Stimulated activated CD8-positive, alpha-beta memory T cell treated with anti-CD3 and anti-CD28 coated beads, Interleukin-7, amount 100 ng/mL, for 1 hour (primary cell): ENCODE measurements at places on chromosomes 6 and 20.

- DNase-seq: no peak
These were observed 32.0 kb upstream of the TFAP2D start for GRCh38 chr6:50681213-50681824.

- DNase-seq: no peak
These were observed 604 bp downstream of the SH3BGRL2 start for GRCh38 chr6:79631693-79632172.

- no peak for DNase-seq
These were observed 105.1 kb downstream of the MKKS start for GRCh38 chr20:10328897-10329255.

DNA sequence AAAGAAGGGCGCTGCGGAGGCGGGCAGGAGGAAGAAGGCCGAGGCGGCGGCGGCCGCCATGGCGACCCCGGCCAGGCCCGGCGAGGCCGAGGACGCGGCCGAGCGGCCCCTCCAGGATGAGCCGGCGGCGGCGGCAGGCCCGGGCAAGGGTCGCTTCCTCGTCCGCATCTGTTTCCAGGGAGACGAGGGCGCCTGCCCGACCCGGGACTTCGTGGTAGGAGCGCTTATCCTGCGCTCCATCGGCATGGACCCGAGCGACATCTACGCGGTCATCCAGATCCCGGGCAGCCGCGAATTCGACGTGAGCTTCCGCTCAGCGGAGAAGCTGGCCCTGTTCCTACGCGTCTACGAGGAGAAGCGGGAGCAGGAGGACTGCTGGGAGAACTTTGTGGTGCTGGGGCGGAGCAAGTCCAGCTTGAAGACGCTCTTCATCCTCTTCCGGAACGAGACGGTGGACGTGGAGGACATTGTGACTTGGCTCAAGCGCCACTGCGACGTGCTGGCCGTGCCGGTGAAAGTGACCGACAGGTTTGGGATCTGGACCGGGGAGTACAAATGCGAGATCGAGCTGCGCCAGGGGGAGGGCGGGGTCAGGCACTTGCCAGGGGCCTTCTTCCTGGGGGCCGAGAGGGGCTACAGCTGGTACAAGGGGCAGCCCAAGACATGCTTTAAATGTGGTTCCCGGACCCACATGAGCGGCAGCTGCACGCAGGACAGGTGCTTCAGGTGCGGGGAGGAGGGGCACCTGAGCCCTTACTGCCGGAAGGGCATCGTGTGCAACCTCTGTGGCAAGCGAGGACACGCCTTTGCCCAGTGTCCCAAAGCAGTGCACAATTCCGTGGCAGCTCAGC, 780 bp downstream of the ZCCHC3 start:
- DNase-seq: no peak
